ENCODE measurements at places on chromosomes 3 and 15.

- no peak for DNase-seq
Observed at GRCh38 chr15:52778457-52778856, 11.7 kb downstream of the ONECUT1 start.

DNA sequence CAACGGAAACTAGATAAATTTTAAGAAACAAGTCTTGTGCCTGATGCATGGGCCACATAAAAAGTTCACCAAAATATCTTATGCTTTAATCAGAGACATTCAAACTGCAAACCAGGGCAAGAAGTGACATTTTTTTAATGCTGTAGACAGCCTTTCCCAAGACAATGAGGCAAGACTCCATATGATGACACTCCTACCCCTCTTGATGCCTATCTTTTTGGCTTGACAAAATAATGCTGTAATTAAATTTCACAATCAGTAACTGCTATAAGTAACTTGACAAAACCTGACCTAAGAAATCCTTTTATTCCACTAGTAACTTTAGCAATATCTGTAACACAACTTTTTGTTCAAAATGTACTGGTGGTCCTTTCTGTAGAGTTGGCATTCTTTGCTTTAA, 48.7 kb downstream of the ECT2 start:
- no peak for DNase-seq

GRCh38 chr3:108501535-108501934, 8.9 kb downstream of the MYH15 start:
- no peak for DNase-seq

- no peak for DNase-seq
Observed at GRCh38 chr3:171895291-171895690, 52.1 kb downstream of the TMEM212 start.

DNA sequence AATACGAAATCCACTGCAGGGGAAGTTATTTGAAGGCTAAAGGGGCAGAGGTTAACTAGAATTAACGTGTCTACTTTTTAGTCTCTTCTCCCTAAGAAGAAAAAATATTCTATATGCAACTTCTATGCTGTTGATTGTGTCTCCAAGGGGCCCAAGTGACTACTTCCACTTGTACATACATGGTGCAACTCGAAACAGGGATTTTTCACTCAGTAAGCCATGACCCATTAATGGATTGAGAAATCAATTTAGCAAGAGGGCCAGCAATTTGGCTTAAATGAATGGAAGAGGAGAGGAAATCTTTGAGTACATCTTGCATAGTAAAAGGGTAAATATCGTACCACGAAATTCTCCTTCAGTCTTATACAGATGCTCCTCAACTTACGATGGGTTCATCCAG, 151.1 kb upstream of the HES1 start:
- DNase-seq: no peak

All from AG08396 (cell line).